ENCODE measurements at places on chromosomes 1 and 21.

DNA sequence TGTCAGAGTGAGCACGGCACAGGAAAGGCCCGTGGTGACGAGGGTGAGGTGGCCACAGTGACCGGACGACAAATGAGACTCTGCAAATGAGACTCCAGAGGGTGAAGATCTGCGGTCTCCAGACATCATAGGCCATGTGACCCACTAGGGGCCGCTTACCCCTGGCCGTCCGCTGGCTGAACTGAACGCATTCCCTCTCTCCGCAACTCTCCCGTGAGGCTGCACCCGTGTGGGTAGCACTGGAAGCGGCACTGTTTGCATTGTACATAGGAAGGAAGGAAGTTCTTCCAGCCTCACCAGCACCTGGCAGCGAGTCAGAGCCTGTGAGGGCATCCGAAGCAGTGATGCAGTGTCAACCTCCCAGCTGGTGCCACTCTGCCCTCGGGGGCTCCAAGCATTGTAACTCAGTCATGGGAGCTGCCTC, 23.6 kb upstream of the SPSB1 start:
- no peak for DNase-seq

- no peak for DNase-seq
Observed at GRCh38 chr1:151847867-151848596, 5.5 kb downstream of the THEM5 start.

DNA sequence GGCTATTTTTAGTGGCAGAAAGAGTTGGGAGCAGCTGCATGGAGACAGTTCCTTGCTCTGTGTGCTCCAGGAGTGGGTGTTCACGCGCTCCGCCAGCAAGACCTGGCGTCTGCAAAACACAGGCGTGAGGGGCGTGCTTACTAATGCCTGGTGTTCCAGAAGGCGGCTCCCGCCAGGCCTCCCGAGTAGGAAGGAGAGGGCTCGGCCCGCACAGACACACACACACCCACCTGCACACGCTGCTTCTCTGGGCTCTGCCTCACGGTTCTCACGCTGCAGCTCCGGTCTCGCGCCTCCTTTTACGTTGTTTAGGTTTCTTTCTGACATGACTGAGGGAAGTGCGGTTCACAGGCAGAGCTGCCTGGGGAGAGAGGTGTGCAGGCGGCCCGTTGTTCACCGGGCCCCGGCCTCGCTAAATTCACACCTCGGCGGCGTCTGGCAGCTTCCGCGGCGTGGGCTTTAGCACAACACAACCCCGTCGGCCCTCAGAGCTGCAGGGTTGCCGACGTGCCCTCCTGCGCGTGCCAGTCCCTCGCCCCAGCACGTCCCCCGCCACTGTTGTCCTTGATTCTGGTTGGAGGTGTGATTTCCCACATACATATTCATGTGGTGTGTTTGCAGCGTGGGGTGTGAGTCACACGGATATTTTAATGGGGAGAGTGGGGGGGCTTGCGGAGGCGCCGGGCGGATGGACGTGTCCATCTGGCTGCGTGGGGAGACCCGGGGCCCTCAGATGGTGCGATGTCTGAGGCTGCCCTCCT, 77.0 kb downstream of the SKI start:
- no peak for DNase-seq

DNA sequence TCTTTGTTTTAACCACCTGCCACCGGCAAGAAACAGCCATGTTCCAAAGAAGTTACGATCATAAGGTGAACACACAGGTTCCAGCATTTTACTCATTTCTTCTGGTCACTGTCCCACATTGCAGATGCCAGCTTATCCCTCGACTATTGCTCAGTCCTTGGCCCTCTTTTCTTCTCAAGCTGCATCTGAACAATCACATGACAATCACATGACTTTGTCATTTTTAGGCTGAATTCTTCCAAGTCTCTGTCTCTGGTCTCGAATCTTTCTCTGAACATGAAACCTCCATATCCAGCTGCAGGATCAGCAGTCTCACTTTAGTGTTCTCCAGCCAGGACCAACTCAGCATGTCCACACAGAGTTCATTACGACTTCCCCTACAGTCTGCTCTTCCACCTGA, 53.8 kb downstream of the UTP25 start:
- no peak for DNase-seq

GRCh38 chr1:183922197-183922596, 115.3 kb downstream of the COLGALT2 start:
- no peak for DNase-seq

DNA sequence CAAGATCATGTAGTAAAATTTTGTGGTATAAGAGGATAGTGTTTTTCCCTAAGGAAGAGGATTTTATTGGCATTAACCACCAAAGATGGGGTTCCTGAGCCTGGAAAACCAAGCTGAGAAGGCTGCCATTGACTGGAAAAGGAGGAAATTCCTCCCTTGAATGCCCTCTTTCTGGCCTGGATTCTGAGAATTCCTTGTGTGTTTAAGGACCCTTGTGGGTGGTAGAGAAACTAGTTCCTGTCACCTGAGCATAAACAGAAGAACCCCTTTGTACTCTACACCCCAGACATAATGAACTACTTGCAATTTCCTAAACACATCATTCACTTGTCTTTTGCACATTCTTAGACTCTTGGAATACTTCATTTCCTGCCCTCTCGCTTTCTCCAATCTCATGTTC, 33.1 kb upstream of the CEP350 start:
- DNase-seq: no peak

GRCh38 chr21:36689324-36689723, 9.6 kb upstream of the SIM2 start:
- DNase-seq: no peak

- no peak for DNase-seq
Observed at GRCh38 chr1:225850370-225850769, 31.8 kb downstream of the TMEM63A start.
